ENCODE measurements at places on chromosomes 3 and 15.

GRCh38 chr3:106534206-106534605 is 665.4 kb upstream of the CBLB start:
- DNase-seq = peak; percentile 22

- no peak for DNase-seq
Observed at GRCh38 chr3:188627652-188628051, 473.7 kb downstream of the LPP start.

DNA sequence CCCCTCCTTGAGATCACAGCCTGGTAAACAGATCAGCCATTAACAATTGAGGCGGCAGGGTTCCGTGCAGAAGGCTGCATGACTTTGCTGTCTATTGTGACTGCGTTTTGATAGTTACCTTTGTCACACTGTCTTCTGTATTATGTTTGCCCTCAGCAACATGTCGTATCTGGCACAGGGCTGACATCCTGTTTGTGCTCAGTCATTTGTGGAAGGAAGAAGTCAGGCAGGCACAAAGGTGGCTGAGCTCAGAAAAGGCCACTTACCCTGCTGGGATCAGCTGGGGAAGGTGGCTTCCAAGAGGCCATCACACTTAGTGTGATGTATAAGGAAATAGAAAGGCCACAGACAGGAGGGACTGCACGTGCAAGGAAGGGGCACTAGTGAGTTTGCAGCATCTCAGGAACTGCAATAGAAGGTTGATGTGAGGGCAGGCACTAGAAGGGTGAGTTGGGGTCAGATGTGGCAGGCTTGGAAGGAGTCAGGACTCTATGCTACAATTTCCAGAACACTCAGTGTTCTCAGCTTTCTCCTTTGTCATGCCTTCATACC is 13.4 kb downstream of the PML start:
- no peak for DNase-seq

- DNase-seq = no peak
Observed at GRCh38 chr15:89409184-89410038, 74.8 kb upstream of the POLG start.

- peak; percentile 53 for DNase-seq
Observed at GRCh38 chr3:108713816-108714215, 43.4 kb downstream of the RETNLB start.

- no peak for DNase-seq
Observed at GRCh38 chr15:71219101-71219500, 103.8 kb downstream of the THSD4 start.

- no peak for DNase-seq
Observed at GRCh38 chr3:197021231-197021630, 8.4 kb downstream of the MELTF start.

GRCh38 chr3:85835857-85836440 is 877.2 kb downstream of the CADM2 start:
- DNase-seq = no peak

DNA sequence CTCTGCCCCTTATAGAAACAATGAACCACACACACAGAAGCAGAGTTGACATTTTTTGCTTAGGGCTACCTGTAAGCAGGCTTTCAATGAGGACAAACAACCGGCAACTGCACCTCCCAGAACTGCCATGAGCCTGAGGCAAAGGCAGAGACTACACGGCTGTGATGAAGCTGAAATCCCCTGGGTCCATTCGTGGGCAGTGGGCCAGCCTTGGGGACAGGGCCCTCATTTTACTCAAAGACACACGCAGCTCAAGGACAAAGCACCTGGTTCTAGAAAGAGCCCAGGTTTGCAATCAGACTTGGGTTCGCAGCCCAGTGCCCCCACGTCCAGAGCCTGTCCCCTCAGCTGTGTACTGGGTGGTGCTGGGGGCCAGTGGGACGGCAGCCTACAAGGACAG is 17.9 kb downstream of the FAM174B start:
- peak; percentile 41 for DNase-seq

GRCh38 chr15:71444032-71444810 is 328.9 kb downstream of the THSD4 start:
- DNase-seq = no peak

- DNase-seq = no peak
Observed at GRCh38 chr3:62749130-62749529, 126.1 kb downstream of the CADPS start.

GRCh38 chr3:115019900-115020299 is 127.2 kb downstream of the ZBTB20 start:
- no peak for DNase-seq

DNA sequence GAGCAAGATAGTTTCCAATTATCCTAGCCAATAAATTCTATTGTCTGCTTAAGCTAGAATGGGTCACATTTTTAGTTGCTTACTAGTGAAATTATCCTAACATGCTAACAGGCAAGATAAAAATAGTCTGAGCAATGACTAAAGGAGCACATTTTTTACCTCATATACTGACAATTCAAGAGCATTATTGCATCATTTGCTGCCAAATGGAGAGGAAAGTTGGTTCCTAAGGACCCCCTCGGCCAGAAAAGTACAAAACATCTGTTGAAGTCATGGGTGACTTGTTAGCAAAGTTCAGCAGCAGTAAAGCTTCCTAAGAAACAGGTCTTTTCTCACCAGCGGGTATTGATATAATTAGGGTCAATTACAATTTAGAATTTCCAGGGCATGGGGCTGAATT is 1001.0 kb downstream of the FHIT start:
- no peak for DNase-seq

DNA sequence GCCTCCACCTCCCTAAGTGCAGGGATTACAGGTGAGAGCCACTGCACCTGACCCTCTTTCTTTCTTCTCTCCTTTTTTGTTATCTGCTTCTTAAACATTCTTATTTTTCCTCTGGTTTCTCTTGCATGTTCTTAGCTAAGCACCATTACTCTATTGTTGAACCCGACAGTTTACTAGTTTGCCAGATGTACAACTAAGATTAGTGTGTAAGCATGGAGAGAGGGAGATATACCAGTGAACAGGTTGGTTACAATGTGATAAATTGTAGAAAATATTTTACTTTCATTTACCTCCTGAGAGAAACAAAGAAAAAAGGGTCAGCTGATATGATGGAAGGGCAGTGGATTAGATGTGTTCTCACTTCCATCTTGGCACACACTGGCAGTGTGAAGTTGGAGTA is 4.9 kb downstream of the HAUS2 start:
- DNase-seq = no peak

DNA sequence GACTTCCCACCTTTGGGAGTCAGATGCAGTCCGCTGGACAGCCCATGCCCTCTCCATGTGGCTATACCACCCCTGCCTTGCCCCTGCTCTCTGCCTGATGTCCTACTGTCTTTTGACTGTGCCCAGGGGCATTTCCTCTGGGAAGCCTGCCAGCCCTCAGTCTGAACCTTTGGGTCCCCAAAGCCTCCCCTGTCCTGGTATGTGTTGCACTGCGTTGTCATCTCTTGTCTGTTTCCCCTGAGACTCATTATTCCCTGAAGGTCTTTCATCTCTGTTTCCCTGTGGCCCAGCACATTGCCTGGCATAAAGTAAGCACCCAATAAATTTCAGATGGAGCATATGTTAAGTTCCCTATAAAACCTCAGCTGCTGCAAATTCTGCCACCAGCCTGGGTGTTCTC is 236.6 kb upstream of the CTDSPL start:
- DNase-seq = no peak

DNA sequence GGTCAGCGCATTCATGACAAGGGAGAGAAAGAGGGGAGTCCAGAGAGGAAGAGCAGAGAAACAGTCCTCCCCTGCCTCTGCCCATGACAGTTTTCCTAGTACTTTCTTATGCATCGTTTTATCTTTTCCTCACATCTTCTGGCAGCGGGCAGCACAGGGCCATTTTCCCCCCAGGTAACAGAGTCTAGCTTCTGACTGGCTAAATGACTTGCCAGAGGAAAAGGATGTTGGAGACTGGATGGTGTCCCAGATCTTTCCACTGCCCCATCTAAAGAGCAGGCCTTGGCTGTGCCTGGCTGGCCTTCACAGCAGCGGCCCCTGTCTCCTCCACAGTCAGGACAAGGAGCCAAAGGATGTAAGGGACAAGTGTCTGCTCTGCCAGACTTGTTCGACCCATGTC is 59.3 kb downstream of the CTDSPL start:
- DNase-seq = no peak

DNA sequence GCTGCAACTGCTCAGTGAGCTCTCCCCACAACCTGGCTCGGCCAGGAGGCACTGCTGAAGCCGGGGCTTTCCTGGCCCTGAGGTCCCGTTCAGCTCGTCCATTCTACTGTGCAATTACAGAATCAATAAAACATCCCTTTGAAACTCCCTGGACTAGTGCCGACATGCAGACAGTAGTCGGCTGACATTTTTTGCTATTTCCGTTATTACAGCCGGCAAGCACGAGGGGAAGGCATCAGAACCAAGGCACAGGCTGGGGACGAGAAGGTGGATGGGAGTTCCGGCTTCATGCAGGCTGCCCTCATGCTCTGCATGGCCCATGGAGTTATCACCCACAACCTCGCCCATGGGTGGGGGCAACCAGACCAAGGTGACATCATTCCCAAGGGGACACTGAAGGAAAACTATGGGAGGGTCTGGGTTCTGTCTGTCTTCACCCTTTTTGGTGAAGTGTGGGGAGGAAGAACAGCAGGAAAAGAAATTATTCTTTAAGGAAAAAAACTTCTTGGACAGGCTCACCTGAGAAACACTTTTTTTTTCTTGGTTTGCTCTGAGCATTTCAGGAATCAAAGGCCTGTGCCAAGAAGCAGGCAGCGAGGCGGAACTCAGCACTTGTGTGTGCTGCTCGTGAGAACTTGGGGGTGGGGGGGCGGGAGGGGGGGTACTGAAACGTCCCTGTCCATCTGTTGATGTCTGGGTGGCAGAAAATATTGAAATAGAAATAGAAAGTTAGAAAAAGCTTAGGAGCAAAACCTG is 154.5 kb downstream of the FOXP1 start:
- no peak for DNase-seq

DNA sequence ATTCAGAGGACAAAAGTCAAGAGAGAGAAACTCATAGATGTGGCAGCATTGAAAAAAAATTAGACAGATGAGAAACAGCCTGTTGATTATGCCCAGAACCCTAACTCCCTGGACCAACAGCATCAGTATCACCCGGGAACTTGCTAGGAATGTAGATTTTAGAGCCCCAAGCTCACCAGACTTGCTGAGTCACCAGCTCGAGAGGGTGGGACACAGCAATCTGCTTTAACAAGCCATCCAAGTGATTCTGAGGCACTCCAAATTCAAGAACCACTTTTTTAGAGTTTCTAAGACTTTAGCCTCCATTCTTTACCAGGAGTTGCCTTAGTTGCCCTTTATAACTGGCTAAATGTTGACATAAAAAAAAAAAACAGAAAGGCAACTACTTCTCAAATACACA is 70.9 kb downstream of the CGGBP1 start:
- no peak for DNase-seq

- DNase-seq = no peak
Observed at GRCh38 chr15:25368850-25369249, 70.0 kb downstream of the UBE3A start.

DNA sequence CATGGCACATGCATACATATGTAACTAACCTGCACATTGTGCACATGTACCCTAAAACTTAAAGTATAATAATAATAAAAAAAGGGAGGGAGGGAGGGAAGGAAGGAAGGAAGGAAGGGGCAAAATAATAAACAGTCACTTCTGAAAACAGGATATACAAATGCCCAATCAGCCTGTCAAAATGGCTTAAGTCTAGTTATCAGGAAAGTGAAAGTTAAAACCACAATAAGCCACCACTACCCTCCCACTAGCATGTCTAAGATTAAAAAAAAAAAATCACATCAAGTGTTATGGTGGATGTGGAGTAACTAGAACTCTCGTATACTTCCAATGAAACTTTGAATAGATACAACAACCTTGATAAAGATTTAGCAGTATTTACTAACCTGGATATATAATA is 145.6 kb upstream of the GMNC start:
- no peak for DNase-seq

DNA sequence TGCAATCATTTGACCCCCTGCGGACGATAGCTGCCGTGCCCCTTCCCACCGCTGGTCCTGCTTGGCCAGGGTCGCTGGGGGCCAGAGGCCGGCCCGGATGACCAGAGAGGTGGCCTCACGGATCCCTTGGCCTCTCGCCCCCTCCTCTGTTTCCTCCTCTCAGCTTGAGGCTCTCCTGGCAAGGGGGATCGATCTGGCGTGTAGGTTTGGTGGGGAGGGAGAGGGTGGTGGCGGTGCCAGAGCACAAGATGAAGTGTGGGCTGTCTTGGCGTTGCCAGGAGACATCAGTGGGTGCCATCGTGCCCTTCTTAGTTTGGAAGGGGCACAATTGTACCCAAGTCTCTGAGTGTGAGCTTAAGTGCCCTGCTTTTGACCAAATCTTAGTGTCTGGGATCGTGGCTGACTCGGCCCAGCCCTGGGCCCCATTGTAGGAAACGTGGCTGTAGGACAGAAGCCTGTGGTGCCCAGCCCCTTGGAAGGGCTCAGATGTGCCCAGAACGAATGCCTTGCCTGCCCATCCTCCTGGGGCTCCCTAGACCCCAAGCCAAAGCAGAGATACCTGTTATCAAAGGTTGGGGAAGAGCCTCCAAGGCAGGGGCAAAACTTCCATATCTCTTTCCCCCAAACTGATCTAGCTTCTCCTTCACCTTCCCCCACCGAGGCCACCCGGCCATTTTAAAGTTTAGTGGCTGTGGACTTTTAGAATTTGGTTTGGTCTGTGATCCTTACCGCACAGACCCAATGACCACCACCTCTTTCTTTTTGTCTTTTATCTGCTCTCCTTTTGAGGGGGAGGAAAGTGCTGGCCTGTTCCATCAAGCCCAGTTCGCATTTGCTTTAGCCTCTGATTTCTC is 14.4 kb downstream of the NR2F2 start:
- no peak for DNase-seq

DNA sequence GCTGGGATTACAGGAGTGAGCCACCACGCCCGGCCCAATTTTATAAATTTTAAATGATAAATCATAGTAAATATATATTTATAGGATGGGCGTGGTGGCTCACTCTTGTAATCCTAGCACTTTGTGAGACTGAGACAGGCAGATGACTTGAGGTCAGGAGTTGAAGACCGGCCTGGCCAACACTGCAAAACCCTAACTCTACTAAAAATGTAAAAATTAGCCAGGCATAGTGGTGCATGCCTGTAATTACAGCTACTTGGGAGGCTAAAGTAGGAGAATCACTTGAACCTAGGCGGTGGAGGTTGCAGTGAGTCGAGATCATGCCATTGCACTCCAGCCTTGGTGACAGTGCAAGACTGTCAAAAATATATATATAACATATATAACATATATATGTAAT is 26.4 kb downstream of the MFN1 start:
- DNase-seq = no peak

- DNase-seq = no peak
Observed at GRCh38 chr3:140447136-140447535, 230.7 kb upstream of the TRIM42 start.

DNA sequence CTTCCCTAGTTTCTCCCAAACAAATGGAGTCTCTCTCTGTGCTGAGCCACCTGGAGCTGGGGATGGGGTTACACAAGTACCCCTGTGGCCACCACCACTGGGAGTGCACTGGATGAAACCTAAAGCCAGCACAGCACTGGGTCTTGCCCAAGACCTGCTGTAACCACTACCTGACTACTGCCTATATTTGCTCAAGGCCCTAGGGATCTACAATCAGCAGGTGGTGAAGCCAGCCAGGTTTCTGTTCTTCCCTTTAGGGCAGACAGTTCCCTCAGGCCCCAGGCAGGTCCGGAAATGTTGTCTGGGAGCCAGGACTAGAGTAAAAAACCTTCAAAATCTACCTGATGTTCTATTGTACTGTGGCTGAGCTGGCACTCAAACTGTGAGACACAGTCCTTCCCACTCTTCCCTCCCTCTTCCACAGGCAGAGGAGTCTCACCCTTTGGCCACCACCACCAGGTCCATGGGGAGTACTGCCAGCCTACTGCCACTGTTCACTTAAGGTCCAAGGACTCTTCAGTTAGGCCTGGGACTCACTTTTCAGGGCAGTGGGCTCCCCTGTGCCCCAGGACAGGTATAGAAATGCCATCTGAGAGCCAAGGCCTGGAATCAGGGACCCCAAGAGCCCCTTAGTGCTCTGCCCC is 23.8 kb downstream of the C3orf20 start:
- peak; percentile 78 for DNase-seq

All from RPMI8226 (cell line).